ENCODE measurements at places on chromosomes 2 and 18. TPM values are rescaled to one million over a fixed set of nuclear protein-coding genes. Genes with fewer than 3 reads are reported as not detected.

The GALM gene
- polyA plus RNA-seq: 14.7 TPM

DNA sequence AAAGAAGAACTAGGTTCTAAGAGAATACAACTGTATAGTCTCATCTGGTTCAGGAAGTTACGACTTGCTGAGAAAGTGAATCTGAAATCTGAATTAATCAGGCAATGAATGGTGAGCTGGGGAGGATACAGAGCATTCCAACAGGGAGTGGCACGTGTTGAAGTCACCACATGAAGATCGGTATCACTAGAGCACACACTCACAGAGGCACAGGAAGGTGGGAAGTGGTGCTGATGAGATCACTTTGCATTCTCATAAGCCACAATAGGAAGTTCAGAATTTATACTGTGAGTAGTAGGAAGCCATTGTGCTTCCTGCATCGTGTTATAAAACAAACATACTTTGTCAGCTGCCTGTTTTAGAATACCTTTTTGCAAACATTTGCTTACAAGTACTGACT, 615.0 kb upstream of the DDX18 start:
- DNase-seq: no peak

- DNase-seq: no peak
Observed at GRCh38 chr2:182545420-182546167, 118.8 kb upstream of the PDE1A start.

GRCh38 chr2:99425022-99425421, 64.8 kb downstream of the REV1 start:
- DNase-seq: no peak

GRCh38 chr2:237253046-237253702, 160.8 kb downstream of the COL6A3 start:
- DNase-seq: no peak

- peak; percentile 58 for DNase-seq
Observed at GRCh38 chr2:68909793-68910674, 38.8 kb upstream of the BMP10 start.

All from naive thymus-derived CD4-positive, alpha-beta T cell (primary cell).